ENCODE measurements at places on chromosomes 6 and 20.

- DNase-seq = no peak
These were observed 289.1 kb upstream of the PREP start for GRCh38 chr6:105691971-105692370.

DNA sequence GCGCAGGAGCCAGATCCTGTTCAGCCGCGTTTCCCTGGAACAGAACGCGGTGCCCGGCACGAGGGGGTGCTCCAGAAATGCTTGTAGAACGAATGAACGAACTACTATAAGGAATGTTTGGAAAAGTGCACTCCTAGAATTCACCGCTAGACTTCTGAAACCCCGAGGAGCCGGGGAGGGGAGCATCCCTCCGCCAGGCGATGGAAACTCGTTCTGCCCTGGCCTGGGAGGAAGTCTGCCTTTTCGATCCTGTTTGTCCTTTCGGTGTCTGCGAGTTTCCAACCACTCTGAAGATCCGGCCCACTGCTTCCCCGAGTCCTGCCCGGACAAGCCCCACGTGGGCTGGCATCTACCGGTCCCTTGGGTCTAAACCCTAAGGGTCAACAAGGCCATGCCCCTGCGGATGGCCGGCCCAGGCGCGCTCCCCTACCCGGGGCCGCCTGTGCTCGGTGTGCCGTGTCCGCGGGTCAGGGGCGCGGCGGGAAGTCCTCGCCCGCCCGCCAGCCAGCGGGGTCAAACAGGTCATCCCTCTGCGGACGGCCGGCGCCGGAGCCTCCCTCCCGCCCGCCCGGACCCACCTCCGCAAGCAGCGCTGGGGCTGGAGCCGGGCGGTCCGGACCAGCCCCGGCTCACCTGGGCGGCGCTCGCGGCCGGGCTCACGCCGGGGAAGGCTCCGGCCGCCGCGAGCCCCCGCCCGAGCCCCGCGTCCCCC lies 526 bp downstream of the SULF2 start:
- no peak for DNase-seq

- no peak for DNase-seq
These were observed 54.1 kb downstream of the FAM83B start for GRCh38 chr6:54900666-54901065.

- no peak for DNase-seq
These were observed 11.3 kb downstream of the TULP4 start for GRCh38 chr6:158323561-158323958.

DNA sequence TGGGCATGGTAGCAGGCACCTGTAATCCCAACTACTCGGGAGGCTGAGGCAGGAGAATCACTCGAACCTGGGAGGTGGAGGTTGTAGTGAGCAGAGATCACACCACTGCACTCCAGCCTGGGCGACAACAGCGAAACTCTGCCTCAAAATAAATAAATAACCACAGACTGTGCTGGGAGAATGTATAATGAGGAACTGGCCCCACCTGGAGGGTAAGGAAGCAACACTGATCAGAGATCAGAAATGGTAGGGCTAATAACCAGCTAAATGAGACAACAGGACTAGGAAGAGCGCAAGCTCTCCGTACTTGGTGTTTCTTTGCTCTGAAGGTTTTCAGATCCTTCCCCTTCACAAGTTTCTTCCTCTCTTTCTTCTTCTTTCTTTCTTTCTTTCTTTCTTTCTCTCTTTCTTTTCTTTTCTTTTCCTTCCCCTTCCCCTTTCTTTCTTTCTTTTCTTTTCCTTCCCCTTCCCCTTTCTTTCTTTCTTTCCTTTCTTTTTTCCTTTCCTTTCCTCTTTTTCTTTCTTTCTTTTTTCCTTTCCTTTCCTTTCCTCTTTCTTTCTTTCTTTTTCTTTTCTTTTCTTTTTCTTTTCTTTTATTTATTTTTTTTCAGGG lies 14.6 kb downstream of the CCM2L start:
- DNase-seq = no peak

GRCh38 chr6:27286141-27286540 lies 25.9 kb downstream of the POM121L2 start:
- peak; percentile 68 for DNase-seq

DNA sequence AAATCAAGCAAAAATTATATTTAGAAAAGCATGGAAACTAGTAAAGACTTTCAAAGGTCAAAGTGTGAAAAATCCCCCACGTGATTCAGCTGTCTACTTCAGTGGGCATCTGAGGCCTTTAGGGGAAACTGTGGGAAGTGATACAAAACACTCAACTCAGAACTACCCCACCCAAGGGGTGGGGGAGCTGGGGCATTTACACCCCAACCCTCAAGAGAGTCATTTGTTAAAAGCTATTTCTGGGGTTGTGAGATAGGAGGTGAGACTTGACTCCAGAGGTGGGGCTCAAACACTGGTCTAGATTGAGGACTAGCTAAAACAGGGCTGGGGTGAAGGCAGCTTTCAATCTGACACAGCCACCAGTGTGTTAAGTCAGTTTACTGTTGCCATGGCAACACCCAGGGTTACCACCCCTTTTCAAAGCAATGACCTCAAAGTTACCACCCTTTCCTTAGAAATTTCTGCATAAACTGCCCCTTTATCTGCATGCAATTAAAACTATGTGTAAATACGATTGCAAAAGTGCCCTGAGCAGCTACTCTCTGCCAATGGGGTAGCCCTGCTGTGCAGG lies 9.9 kb upstream of the GTSF1L start:
- no peak for DNase-seq

DNA sequence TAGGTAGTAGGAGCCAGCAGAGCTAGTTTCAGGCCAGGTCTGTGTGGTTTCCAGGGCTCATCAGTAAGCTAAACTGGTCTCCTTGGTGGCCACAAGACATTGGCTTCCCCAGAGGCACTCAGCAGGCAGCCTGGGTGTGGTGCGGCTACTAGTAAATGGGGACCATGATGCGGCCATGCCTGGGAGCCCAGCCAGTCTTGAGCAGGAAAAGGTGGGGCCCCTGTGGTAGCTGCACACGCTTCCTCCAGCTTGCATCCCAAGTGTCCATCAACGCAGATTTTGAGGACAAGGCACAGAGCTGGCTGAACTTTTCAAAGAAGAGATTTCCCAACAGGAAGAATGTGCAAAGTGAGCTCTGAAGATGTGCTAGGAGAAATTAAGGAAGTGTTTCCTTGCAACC lies 107.4 kb upstream of the NAA20 start:
- DNase-seq = no peak

DNA sequence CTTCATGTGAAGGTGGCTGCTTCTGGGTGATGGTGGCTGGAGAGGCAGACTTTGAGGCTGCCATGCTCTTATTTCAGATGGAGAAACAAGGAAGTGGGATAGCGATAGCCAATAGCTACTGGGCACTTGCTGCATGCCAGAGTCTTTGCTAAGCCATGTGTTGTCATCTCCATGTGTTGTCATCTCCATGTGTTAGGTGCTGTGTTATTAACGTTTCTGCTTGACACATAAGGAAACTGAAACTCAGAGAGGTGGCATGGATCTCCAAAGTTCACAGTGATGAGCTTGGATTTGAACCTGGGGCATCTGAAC lies 16.9 kb downstream of the KIAA1755 start:
- DNase-seq = no peak

- DNase-seq = no peak
These were observed 257.7 kb upstream of the MARCKS start for GRCh38 chr6:113599444-113599843.

DNA sequence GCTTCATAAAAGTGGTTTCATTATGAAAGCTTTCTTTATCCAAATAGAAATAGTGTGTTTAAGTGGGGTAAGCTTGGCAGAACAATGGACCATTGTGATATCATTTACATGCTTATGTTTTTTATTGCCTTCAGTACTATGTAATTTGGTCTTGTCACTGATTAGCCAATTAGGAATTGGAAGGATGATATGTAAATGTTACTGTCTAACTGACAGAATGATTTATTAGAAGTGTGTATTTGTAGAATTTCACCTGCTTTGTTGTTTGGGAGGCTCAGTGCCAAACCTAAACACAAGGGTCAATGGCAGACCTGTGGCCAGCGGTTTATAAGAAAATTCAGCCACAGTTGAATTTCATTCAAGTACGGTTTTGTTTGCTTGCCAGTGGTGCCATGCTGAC lies 39.0 kb downstream of the AIG1 start:
- DNase-seq = no peak

GRCh38 chr6:167894965-167895364 lies 68.3 kb downstream of the AFDN start:
- DNase-seq = no peak

GRCh38 chr6:143694560-143694959 lies 16.8 kb downstream of the PHACTR2 start:
- no peak for DNase-seq

GRCh38 chr6:45676380-45676779 lies 298.6 kb upstream of the SUPT3H start:
- no peak for DNase-seq

DNA sequence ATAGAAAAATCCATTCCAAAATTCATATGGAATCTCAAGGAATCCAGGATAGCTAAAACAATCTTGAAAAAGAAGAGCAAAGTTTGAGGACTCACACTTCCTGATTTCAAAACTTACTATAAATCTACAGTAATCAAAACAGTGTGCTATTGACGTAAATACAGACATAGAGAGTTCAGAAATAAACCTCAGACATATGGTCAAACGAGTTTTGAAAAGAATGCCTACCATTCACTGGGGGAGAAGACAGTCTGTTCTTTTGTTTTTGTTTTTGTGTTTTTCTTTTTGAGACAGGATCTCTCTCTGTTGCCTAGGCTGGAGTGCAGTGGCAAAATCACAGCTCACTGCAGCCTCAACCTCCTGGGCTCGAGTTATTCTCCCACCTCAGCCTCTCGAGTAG lies 25.3 kb upstream of the PROKR2 start:
- DNase-seq = no peak

DNA sequence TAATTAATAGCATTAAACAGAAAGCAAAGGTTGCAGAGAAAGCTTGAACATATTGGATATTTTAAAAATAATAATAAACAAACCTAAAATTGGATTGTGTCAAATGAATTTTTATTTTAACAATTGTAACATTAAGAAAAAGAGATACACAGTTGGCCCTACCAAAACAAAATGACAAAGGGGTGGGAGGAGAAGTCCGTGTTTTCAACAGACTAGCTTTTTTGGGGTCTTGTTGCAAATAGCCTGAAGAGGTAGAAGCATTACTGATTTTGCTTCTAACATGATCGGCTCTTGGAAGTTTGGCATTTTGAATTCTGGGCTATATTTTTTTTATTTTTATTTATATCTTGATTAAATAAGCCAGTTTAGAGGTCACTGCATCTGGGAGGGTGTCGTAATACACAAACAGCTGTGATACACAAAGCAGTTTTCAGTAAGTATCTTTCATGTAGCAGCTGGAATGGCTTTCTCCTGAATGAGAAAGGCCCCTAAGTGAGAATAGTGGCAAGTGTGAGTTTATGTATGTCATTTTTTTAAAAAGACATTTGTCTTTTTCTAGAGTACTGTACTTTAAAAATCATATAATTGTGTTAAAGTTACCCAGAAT lies 85.5 kb upstream of the ZNF217 start:
- DNase-seq = no peak

GRCh38 chr6:34062815-34063214 lies 83.1 kb downstream of the GRM4 start:
- DNase-seq = no peak

GRCh38 chr20:52291109-52291508 lies 99.5 kb upstream of the ZFP64 start:
- DNase-seq = no peak

DNA sequence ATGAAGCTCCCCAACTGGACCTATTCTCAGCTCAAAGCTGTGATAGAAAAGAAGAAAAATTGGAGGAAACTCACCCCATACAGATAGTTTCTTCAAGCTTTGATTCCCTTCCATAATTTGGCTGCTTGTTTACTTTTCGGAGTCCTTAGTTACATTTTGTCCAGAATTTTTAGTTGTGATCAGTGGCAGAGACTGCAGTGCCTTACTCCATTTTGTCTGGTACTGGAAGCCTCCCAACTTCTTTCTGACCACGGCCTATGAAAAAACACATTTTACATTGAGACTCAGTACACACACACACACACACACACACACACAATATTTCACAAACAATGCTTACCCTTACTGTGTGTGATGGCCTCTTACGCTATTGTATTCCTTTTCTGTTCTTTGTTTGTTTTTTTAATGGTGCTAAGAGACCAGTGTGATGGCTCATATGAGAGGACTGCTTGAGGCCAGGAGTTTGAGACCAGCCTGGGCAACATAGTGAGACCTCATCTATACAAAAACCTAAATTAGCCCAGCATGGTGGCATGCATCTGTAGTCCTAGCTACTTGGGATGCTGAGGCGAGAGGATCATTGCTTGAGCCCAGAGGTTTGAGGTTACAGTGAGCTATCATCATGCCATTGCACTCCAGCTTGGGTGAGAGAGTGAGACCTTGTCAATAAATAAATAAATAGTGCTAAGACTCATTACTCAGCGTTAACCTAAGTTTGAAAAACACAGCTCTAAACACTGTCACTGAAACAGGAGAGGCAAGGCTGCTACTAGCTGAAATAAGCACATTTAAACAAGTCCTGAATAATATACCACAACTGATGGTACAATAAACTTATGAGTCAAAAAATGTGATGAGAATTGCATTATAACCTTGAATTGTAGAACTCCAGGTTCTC lies 13.8 kb upstream of the RNF8 start:
- DNase-seq = no peak

DNA sequence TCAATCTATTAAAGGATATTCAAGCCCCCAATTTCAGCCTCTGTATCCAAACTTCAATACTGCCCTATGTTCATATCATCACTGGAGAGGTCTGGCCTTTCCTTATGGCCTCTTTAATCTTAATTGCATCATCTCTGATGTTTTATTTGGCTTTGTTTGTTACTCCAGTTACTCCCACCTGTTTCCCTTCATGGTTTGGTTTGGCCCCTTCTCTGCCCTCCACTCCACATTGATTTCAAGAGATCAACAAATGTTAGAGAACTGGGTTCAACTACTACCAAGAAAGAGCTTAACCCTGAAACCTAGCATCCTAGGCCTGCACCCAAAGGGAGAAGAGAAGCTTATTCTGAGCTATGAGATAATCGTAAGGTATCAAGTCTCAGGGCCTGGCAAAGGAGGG lies 221.6 kb downstream of the LAMA2 start:
- no peak for DNase-seq

DNA sequence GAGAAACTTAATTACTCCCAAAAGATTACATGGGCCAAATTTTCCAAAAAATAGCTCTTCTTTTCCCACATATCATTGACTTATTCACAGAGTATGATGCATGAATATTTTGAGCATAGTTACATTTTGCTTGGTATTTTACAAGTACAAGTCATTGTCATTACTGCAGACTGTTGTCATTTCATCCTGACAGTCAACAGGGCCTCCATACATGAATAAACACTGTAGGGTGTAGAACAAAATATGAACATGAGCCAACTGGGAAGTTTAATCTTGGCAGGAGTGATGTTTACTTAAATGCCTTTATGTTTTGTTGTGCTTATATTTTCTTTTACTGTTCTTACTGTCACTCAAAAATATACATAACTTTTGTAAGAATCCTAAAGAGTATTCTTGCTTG lies 340.7 kb downstream of the ADGRB3 start:
- no peak for DNase-seq

- no peak for DNase-seq
These were observed 170.2 kb upstream of the PLN start for GRCh38 chr6:118377711-118378414.

GRCh38 chr6:154986787-154987235 lies 8.3 kb upstream of the TIAM2 start:
- DNase-seq = no peak

Measured in RCC 7860 (cell line).